ENCODE measurements at places on chromosomes 12 and 14. TPM values are rescaled to one million over a fixed set of nuclear protein-coding genes. Genes with fewer than 3 reads are reported as not detected.

DNA sequence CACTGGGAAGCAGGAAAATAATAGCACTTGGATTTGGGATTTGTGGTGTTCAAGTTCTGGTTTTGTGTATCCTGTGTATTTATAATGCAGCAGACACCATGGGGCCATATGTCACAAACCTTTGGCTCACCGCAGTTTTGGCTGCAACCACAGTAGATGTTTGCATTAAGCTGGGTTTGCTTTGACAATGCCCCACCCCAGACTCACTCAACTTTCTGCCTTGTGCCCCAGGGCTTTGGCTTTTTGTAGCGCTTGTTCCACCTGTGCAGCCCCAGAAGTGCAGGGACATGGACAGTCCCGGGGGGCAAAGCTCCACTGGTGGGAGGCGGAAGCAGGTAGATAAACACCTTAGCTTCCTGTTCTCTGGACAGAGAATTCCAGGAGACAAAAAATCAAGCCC, 446.9 kb downstream of the MED13L start:
- DNase-seq, result no peak
- H3K36me3 ChIP-seq, result no peaks in the 10 kb centered on the region
- H3K27ac ChIP-seq, result no peak overlapping the region
- H3K4me3 ChIP-seq, result no peak overlapping the region

The FSCB gene
- total RNA-seq, result not detected

- no peaks in the 10 kb centered on the region for H3K4me1 ChIP-seq
- no peak for DNase-seq
- no peaks in the 10 kb centered on the region for H3K27me3 ChIP-seq
- H3K27ac ChIP-seq, result no peak overlapping the region
Observed at GRCh38 chr12:44381341-44381740, 494.8 kb downstream of the NELL2 start.

The TSHR gene
- not detected for total RNA-seq

GRCh38 chr12:93130366-93131054, 201.4 kb upstream of the EEA1 start:
- H3K27ac ChIP-seq, result no peak overlapping the region
- H3K27me3 ChIP-seq, result no peaks in the 10 kb centered on the region
- H3K4me1 ChIP-seq, result peaks cover 7% of the 10 kb centered on the region
- DNase-seq, result no peak
- no peak overlapping the region for H3K4me3 ChIP-seq
- no peaks in the 10 kb centered on the region for H3K36me3 ChIP-seq

The PNMA1 gene
- total RNA-seq, result 29.7 TPM

The HCAR3 gene
- 0.84 TPM for total RNA-seq

GRCh38 chr14:101235335-101236103, 325.8 kb upstream of the DIO3 start:
- peak; percentile 72 for DNase-seq
- H3K27me3 ChIP-seq, result no peaks in the 10 kb centered on the region

DNA sequence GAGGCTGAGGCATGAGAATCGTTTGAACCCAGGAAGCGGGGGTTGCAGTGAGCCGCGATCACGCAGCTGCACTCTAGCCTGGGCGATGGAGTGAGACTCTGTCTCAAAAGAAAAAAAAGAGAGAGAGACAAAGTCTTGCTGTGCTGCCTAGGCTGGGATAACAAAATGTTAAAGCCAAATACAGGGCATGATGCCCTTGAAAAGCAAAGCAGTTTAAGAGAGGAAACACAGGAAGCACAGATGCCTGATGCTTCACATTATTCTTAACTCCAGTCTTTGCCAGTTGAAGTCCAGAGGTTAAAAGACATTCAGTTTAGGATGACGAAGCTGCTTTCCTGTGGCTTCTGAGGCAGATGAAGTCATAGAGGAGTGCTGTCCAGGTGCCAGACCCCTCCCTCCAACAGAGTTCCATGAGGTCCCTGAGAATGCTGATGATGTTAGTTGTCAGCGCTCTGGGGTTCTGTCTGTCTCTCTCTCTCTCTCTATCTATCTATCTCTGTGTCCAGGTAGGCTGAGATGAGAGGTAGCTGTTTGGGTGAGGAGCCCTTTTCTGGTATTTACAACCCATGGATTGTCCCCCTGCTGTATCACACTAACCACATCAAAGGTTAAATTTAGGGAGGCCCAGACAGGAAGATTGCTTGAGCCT, 4.9 kb upstream of the MRPL52 start:
- DNase-seq, result peak; percentile 71
- peak overlapping the region; percentile 79 for H3K27ac ChIP-seq
- H3K27me3 ChIP-seq, result peaks cover 9% of the 10 kb centered on the region
- H3K4me1 ChIP-seq, result peaks cover 19% of the 10 kb centered on the region
- peak overlapping the region; percentile 9 for H3K4me3 ChIP-seq
